Fibroblast of lung (primary cell): ENCODE measurements at places on chromosomes 1 and 21. TPM values are rescaled to one million over a fixed set of nuclear protein-coding genes. Genes with fewer than 3 reads are reported as not detected.

The KRTAP12-2 gene
- not detected in 2 replicates for total RNA-seq

The PTPRU gene
- 25.8 and 27.0 TPM in 2 replicates for total RNA-seq

The TNFRSF4 gene
- total RNA-seq: under 0.01 and 0.17 TPM in 2 replicates

The EPHA2 gene
- total RNA-seq: 21.1 and 24.6 TPM in 2 replicates

DNA sequence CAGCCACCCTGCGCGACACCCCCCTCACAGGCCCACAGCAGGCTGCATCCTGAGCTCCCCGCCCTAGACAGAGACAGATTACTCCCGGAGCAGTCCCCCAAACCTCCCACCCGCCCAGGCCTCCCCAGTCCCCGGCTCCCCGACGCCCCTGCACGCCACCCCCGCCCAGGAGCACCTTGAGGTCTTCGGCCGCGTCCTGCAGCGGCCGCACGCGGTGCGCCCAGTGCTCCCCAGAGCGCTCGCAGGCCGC is 731 bp downstream of the TRIM11 start:
- H3K27me3 ChIP-seq: no peaks in the 10 kb centered on the region
- H3K36me3 ChIP-seq: peaks cover 11% of the 10 kb centered on the region
- H3K4me3 ChIP-seq: peak overlapping the region; percentile 86
- H3K27ac ChIP-seq: peak overlapping the region; percentile 78
- DNase-seq: no peak
- peaks cover 9% of the 10 kb centered on the region for H3K4me1 ChIP-seq

DNA sequence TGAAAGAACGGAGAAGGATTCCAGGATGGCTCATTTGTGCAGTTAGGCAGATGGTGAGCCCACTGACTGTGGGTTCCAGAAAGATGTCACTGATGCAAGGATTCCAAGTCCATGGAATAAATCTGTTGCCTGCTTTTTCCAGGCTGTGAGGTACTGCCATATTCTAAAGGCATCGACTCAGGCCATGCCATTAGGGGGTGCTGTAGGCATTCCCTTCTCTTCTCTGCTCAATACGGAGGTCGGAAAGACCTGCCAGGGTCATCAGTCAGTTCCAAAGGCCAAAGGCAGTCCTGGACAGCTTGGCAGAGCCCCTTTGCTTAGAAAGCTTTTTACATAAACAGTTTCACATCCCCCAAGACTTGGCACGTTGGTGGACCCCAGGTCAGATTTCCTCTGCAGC is 31.7 kb upstream of the TMEM125 start:
- no peak overlapping the region for H3K4me3 ChIP-seq
- H3K4me1 ChIP-seq: no peaks in the 10 kb centered on the region
- no peaks in the 10 kb centered on the region for H3K36me3 ChIP-seq
- peak; percentile 72 for DNase-seq
- H3K27ac ChIP-seq: no peak overlapping the region
- H3K27me3 ChIP-seq: no peaks in the 10 kb centered on the region

- no peak overlapping the region for H3K4me3 ChIP-seq
- H3K27me3 ChIP-seq: no peaks in the 10 kb centered on the region
- no peaks in the 10 kb centered on the region for H3K36me3 ChIP-seq
- H3K27ac ChIP-seq: no peak overlapping the region
- no peak for DNase-seq
- H3K4me1 ChIP-seq: no peaks in the 10 kb centered on the region
Observed at GRCh38 chr1:236953151-236953700, 51.0 kb downstream of the MT1HL1 start.

GRCh38 chr1:244573768-244574167 is 79.2 kb upstream of the DESI2 start:
- H3K27me3 ChIP-seq: no peaks in the 10 kb centered on the region
- H3K27ac ChIP-seq: no peak overlapping the region
- no peak overlapping the region for H3K4me3 ChIP-seq
- no peaks in the 10 kb centered on the region for H3K36me3 ChIP-seq
- no peaks in the 10 kb centered on the region for H3K4me1 ChIP-seq
- DNase-seq: no peak

- no peaks in the 10 kb centered on the region for H3K27me3 ChIP-seq
- no peaks in the 10 kb centered on the region for H3K36me3 ChIP-seq
- H3K4me1 ChIP-seq: no peaks in the 10 kb centered on the region
- H3K4me3 ChIP-seq: no peak overlapping the region
- no peak for DNase-seq
Observed at GRCh38 chr1:210629276-210629675, 300.6 kb downstream of the HHAT start.

GRCh38 chr1:86445919-86446318 is 21.9 kb downstream of the CLCA2 start:
- H3K4me3 ChIP-seq: no peak overlapping the region
- H3K4me1 ChIP-seq: no peaks in the 10 kb centered on the region
- H3K27ac ChIP-seq: no peak overlapping the region
- no peaks in the 10 kb centered on the region for H3K36me3 ChIP-seq
- no peaks in the 10 kb centered on the region for H3K27me3 ChIP-seq
